HT-29 (cell line): ENCODE measurements at places on chromosomes 2 and 18.

DNA sequence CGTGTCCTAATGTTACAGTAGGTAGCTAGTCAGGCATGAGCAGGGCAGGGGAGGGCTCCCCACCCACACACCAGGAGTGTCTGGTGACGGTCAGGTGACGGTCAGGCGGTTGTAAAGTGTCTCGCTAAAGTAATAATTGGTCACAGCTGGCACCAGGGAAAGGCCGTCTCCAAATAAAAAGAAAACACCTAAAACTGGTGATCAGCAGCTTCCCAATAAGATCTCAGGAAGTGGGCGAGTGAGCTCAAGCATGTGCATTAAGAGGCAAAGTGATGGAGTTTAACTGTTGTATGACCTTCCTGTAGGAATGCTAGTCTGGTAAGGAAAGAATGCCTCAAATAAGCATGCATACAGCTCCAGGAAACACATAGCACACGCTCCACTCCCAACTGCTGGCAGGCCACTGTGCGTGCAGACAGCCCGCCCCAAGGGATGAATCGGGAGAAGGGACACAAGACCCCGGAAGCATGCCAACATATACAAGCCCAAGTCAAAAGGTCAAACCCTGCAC lies 177.1 kb downstream of the RNF144A start:
- DNase-seq: no peak

DNA sequence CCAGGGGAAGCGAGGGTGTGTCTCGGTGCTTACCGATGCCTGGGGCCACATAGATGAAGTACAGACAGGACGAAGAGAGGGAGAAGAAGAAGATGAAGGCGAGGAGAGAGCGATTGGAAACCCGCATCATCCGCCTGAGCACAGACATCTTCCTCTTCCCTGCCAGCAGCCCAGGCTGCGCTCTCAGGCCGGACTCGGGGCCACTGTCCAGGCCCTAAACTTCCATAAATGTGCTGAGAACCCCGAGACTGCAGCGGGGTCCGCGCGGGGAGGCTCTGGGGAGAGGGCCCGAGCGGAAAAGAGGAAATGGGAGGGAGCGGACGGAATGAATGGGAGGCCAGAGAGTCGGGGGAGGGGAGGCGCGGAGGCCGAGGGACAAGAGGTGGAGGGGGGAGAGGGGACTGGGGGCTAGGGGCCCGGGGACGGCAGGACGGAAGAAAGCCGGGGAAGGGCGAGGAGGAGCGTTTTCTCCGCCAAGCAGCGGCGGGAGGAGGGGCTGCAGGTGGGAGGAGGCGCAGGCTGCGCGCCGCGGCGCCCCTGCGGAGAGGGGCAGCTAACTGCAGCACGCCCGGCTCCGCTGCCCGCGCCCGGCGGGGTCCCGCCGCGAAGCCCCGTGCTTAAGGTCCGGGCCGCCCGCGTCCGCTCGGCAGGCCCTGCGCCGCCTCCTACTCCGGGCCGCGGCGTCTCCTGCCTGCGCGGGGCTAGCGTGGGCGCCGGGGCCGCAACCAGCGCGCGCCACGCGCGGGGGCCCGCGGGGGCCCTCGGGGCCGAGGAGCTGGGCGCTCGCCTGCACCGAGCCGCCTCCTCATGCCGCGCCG lies at the start of gene B4GALT6:
Gene B4GALT6 (minus strand): TSS at position 303 of the 818 bp plus-strand sequence. CDS start 155 bp downstream, at position 148.
- DNase-seq: no peak

GRCh38 chr2:44184106-44184505 lies 15.4 kb downstream of the PPM1B start:
- no peak for DNase-seq

- no peak for DNase-seq
Observed at GRCh38 chr2:121140734-121141133, 144.3 kb downstream of the TFCP2L1 start.

DNA sequence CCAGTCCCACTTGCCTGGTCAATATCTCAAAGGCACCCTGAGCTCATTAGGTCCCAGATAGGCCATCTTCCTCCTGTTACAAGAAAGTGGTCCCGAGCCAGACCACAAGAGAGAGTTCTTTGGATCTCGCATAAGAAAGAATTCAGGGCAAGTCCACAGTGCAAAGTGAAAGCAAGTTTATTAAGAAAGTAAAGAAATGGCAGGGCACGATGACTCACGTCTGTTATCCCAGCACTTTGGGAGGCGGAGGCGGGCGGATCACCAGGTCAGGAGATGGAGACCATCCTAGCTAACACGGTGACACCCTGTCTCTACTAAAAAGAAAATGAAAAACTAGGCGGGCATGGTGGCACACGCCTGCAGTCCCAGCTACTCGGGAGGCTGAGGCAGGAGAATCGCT lies 10.8 kb upstream of the SMAD7 start:
- DNase-seq: peak; percentile 33

GRCh38 chr2:65917986-65918385 lies 485.6 kb upstream of the SPRED2 start:
- DNase-seq: no peak

DNA sequence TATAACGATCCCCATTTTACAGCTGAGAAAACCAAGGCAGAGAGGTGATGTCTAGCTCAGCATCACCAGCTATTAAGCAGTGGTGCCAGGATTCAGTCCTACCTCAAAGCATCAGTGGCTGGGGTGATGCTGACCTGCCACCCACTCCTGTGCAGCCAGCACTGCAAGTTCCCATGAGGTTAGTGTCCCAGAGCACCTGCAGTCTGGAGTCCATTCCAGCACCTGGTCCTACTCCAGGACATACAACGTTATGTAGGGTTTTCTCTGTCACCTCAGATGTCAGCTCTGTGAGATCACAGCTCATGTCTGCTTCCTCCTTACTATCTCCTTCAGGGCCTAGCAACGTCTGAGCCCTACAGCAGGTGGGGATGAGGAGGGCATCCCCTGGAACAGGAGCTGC lies 328.0 kb upstream of the HS6ST1 start:
- no peak for DNase-seq

DNA sequence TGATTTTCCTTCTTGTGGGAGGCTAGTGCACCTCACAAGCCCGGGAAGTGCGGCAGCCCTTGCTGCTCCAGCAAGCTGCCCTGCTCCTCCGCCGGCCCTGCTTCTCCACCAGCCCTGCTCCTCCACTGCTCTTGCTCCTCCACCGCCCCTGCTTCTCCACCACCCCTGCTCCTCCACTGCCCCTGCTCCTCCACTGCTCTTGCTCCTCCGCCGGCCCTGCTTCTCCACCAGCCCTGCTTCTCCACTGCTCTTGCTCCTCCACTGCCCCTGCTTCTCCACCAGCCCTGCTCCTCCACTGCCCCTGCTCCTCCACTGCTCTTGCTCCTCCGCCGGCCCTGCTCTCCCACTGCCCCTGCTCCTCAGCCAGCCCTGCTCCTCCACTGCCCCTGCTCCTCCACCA lies 95.6 kb downstream of the NDUFA10 start:
- no peak for DNase-seq
